ENCODE measurements at places on chromosomes 4 and X.

DNA sequence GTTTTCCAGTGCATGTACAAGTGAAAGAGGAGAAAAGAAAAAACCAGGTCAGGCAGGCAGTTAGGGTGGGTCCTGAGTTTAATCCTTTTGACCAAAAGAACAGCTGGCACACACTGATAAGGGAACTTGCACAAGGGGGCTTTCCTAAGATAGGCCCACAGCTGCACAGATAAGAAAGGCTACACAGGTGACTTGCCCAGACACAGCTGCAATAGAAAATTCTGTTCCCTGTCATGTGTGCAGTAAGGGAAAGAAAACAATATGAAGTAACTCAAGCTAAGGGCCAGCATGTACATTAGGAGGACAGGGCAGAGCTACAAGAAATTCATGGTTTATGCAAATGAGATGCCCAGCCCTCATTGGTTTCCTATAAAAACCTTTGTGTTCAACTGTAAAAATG, 32.9 kb downstream of the LUZP4 start:
- no peak for DNase-seq

DNA sequence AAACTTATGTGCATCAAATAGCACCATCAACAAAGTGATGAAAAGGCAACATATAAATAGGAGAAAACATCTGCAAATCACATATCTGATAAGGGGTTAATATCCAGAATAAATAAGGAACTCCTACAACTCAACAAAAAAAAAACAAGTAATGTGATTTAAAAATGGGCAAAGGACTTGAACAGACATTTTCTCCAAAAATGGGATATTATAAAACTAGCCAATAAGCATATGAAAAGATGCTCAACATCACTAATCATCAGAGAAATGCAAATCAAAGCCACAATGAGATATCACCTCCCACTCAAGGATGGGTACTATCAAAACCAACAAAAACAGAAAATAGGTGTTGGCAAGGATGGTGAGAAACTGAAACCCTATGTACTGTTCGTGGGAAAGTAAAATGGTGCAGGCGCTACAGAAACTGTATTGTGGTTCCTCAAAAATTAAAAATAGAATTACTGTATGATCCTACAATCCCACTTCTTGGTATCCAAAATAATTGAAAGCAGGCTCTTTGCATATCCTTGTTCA, 2.4 kb downstream of the DNAJB14 start:
- DNase-seq = no peak

DNA sequence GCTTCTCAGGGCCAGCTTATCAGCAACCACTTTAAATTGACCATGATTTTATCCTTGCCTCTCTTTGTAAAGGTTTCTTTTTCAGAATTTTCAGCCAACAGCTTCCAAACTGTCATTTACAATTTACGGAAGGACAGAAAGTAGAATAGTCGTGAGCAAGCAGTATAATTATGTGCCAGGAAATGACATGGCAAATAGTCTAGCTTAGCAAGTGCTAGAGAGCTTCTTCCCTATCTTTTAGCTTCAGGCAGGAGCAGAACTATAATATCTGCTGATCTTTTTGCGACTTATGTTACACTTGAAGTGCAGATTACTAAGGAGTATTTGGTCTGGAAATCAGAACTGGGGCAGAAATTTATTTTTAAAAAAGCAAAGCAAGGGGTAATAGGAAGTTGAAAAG, 123.0 kb upstream of the AP1S2 start:
- no peak for DNase-seq

DNA sequence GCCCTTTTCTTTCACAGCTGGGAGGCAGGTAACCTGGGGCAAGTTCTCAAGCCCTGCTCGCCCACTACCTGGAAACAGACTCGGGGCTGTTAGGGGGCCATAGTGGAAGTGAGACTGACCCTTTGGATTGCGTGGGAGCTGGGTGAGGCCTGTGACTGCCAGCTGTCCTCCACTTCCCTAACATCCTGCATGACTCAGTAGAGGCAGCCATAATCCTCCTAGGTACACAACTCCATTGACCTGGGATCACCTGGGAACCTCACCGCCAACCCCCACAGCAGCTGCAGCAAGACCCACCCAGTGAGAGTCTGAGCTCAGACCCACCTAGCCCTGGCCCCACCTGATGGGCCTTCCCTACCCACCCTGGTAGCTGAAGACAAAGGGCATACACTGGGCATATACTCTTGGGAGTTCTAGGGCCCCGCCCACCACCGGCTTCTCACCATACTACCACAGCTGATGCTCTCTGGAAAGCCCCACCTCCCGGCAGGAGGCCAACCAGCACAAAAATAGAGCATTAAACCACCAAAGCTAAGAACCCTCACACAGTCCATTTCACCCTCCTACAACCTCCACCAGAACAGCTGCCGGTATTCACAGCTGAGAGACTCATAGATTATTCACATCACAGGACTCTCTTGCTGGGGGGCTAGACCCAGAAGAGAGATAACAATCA, 61.1 kb upstream of the DCTD start:
- DNase-seq = no peak

DNA sequence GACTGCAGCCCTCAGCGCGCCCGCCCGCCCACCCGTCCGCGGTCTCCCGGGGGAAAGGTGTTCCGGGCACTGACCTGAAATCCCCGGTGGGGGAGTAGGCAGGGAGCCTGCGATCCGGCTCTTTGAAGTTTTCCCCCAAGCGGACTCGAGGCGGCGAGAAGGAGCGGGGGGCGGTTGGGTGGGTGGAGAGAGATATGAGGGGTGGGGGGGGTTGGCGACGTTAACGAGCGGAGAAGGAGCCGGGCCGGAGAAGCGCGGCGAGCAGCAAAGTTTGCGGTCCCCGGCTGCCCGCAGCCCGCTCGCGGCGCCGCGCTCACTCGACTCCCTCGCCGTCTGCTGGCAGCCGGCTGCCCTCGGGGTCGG, 636 bp downstream of the BCOR start:
- peak; percentile 27 for DNase-seq

Measured in stimulated activated CD4-positive, alpha-beta T cell treated with anti-CD3 and anti-CD28 coated beads, Interleukin-1b, Interleukin-23, amount 100 ng/mL, for 4 hours (primary cell).